ENCODE measurements at places on chromosomes 12 and 14. TPM values are rescaled to one million over a fixed set of nuclear protein-coding genes. Genes with fewer than 3 reads are reported as not detected.

DNA sequence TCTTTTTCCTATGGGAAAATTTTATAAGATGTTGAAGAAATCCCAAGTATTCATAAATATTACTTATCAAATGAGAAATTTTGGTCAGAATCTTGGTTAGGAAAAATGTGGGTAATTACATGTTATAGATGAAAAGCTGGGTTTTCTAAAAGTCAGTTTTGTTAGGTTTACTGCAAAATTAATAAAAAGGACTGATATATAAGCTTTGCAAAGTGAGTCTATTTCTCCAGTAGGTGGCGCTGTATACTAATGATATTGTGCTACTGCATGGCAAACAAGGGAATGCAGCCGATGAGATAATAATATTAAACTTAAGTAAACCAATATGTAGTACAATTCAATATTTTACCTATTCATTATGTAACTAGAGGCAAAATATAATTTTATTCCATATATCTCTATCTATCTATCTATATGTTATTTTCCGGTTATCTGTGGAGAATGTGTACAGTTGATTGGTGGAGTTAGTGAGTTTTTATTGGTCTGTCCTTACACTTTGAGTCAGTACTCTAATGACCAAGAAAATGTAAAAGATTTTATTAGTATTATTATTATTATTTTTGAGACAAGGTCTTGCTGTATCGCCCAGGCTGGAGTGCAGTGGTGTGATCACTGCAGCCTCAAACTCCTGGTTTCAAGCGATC, 32.9 kb downstream of the MIPOL1 start:
- DNase-seq = no peak

- no peak for DNase-seq
Measured at GRCh38 chr14:77139540-77140358, 1.8 kb downstream of the ZDHHC22 start.

DNA sequence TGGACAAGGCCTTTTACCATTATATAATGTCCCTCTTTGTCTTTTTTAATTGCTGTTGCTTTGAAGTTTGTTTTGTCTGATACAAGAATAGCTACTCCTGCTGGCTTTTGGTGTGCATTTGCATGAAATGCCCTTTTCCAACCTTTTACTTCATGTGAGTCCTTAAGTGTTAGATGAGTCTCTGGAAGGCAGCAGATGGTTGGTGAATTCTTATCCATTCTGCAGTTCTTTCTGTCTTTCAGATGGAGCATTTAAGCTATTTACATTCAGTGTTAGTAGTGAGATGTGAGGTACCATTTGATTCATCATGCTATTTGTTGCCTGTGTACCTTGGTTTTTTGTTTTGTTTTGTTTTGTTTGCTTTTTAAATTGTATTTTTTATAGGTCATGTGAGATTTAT, 208.3 kb downstream of the GPHN start:
- no peak for DNase-seq

The DPPA3 gene
- total RNA-seq = not detected

DNA sequence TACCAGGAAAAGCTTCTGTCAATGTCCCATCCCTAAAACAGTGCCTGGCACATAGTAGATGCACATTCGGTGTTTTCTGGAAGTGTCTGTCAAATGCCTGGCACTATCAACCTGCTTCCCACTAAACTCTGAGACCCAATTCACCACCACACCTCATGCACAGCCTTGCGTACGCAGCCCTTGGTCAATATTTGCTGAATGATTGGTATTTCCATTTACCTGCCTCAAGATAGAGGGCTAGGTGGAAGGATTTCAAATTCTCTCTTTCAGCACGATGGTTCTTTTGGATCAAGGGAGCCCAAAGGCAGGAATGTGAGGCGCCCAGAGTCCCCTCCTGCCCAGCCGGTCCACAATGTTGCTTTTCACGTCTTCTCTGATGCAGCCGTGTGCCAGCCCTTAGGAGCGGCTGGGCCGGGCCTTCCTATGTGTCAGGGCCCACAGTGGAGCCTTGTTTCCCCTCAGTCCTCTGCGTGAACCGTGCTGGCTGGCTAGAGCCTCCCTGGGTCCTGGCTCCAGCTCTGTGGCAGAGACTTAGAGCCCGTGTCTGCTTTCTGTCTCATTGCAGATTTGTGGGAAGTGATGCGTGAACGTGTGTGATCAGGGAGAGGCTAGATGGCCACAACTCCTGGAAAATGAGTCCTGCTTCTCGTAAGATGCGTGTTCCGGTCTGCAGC, 99.9 kb upstream of the RFLNA start:
- no peak for DNase-seq

- no peak for DNase-seq
Measured at GRCh38 chr14:59377491-59377890, 87.7 kb downstream of the GPR135 start.

All from left lobe of liver (tissue), 2 donors.